ENCODE measurements at places on chromosomes 16 and 17. TPM values are rescaled to one million over a fixed set of nuclear protein-coding genes. Genes with fewer than 3 reads are reported as not detected.

DNA sequence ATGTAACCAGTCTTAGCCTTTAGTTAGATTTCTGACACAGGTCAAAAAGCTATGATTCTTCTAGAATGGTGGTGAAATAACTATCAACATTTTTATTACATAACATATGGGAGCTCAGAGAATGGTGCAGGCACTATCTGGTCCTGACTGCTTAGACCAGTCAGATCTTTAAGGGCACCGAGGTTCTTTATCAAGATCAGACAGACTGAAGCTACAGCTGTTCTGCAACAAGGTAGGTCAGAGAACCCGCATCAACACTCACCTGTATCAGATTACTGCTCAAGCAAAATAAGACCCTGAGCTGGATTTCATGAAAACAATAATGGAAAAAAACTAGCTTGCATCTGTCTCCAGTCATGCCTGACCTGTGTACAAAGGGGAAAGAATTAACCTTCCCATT is 160.4 kb downstream of the KCNJ2 start:
- DNase-seq, result no peak

The SYT17 gene
- total RNA-seq, result 3.1 TPM

The NT5C gene
- 55.6 TPM for total RNA-seq

GRCh38 chr17:13943909-13944308 is 125.4 kb upstream of the COX10 start:
- no peak for DNase-seq

The SLC13A2 gene
- not detected for total RNA-seq

DNA sequence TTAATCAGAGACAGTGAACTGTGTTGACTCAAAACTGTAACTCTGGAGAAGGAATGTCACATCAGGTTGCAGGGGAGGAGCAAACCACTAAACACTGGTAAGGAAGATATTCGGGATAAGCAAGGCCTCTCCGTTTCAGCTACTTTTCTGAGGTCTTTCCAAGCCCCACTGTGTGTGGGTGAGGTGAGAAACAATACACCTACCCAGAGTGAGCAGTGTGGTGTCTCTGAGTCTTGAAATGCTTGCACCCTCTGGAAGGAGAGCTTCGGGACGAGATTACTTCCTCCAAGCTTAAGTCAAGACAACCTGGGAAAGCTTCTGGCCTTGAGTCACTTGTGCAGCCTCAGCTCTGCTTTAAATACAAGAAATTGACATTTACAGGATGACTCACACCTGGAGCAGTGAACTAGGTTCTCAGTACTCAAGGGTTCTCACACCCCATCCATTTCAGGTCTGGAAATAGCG is 2.5 kb upstream of the MAP3K14 start:
- DNase-seq, result no peak

The GPR139 gene
- total RNA-seq, result not detected

- peak; percentile 30 for DNase-seq
Observed at GRCh38 chr17:78133971-78134898, 3.7 kb downstream of the TMC8 start.
